Renal cortical epithelial cell (primary cell): ENCODE measurements at places on chromosomes 6 and 20. TPM values are rescaled to one million over a fixed set of nuclear protein-coding genes. Genes with fewer than 3 reads are reported as not detected.

GRCh38 chr6:132598473-132598872 lies 8.9 kb upstream of the TAAR5 start:
- peak; percentile 11 for DNase-seq

DNA sequence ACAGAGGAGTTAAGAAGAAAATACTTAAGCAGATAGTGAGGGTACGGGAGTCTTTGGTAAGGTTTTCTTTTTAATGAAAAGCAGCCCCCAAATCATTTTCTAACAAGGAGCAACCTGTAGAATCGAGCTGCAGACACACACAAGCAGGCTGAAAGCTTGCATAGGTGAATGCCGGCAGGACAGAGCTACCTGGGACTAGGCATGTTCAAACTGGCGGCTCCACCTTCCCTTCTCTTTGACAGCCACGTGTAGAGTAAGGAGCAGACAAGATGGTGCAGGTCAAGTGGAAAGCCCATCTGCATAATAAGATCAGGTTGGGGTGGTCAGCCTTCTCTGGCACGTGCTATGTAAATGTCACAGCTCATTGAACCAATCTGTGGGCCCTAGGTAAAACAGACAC lies 1292.4 kb downstream of the EPHA7 start:
- no peak for DNase-seq

Gene HNF4A
- 4.9 TPM in 1 of 2 replicates, not detected in the other for total RNA-seq

- DNase-seq: no peak
Measured at GRCh38 chr6:80872951-80873308, 766.5 kb downstream of the BCKDHB start.

DNA sequence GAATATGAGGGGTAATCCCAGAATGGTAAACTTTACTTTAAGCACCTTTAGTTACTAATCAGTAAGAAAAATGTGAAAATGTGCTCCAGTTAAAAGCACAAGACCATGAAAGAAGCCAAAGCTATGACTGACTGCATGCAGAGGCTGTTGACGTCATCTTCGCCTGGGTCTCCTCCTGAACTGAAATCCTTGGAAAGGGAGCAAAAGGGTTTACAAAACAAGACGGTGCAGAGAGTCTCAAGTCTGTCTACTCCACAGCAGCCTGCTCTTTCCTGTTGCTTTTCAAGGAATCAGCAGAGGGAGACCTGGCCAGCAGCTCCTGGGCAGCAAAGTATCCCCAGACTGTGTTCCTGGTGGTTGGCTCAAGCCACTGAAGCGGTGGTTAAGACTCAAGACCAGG lies 10.2 kb downstream of the FKBP1A start:
- no peak for DNase-seq

DNA sequence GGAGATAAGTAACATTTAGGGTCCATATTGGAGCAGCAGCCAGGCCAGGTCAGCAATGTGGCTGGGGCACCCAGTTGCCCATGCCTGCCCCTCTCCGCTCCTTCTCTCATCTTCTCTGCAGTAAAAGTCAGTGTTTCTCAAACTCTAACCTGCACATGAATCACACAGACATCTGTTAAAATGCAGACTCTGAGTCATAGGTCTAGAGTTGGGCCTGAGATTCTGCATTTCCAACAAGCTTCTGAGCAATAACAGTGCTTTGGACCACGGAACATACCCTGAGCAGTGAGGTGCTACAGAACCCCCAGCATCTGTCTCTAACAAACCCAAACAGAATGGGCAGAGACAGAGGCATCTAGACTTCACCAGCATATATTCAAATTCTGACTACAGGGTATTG lies 10.1 kb downstream of the PHF10 start:
- no peak for DNase-seq

DNA sequence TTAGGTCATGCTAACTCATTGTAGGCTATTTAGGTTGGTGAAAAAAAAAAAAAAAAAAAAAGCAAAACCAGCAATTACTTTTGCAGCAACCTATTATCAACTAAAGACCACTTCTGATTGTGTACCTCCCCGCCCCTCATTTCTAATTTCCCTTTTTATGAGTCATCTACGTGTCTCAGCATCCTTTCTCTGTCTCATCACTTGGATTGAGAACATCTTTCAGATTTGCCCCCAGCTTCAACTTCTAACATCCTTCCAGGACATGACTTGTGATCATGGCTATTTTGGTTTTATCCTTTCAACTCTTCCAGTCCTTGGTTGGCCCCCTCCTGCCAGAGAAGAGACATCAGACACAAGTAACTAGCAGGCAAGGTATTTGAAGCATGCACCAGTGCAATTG lies 156.7 kb upstream of the CCN2 start:
- no peak for DNase-seq

DNA sequence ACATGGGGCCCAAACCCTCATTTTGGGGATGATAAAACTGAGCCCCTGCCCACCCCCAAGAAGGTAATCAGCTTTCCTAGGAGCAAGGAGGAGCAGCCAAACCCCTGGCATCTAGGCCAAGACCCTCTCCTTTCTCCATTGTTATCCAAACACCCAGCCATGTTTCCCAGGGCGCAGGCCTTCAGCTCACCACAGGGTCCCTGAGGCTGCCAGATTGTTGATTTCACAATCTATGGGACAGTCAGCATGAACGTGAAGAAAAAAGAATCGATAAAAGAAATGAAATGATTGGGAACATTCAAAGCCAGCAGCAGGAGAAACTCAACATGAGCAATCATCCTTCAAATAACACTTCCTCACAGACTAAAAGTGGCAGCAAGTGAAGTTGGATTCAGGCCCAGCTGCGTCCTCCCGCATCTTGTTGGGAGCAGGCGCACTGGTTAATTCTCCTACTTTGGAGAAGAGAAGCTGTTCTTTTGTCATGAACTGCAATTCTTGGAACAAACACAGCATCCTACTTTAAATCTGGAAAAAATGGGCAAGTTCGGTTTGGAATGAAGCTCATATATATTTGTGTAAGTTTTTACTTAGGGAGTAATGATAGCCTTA lies 241.8 kb upstream of the PRDM1 start:
- no peak for DNase-seq

DNA sequence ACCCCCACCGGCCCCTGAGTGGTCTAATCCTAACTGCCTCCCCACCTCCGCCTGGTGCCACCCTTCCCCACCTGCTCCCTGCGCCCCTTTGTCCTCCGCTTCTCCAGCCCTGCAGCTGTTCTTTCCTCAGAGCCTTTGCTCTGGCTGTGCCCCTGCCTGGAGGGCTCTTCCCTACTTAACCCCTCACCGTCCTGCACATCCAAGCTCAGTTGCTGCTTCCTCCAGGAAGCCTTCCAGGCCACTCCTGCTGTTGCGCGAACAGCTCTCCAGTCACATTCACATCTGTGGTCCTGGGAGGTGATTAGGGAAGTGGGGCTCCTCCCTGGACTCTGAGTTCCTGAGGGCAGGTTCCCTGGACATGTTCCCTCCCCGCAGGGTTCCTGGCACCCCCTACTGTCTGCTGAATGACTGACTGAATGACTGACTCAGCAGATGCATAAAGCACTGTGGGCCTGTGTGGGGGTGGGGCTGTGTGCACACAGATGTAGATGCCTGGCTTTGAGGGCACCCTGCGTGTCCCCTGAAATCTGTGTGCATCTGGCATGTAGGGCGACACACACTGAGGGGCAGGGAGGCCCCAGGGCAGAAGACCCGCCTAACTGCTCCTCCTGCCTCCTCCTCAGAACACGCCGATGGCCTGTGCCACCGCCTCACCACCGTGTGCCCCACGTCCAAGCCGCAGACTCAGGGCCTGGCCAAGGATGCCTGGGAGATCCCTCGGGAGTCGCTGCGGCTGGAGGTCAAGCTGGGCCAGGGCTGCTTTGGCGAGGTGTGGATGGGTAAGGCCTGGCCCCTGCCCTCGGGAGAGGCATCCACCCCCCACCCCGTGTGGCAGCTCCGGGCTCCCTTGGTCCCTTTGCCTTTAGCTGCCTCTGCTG lies 51.4 kb downstream of the SRC start:
- no peak for DNase-seq

- peak; percentile 34 for DNase-seq
Measured at GRCh38 chr6:137571854-137572253, 77.7 kb upstream of the OLIG3 start.

GRCh38 chr6:46676604-46677313 lies 10.9 kb upstream of the TDRD6 start:
- no peak for DNase-seq

DNA sequence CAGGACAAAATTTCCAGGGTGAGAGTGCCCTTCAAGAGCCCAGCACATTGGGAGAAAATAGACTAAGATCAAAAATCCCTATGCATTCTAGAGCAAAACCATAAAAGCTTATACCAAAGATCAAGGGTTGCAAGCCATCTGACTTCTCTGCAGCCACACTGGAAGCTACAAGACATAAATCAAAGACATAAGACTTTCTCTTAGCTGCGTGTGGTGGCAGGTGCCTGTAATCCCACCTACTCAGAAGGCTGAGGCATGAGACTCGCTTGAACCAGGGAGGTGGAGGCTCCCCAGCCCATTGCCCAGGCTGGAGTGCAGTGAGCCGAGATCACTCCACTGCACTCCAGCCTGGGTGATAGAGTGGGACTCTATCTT lies 91.9 kb upstream of the NXT1 start:
- no peak for DNase-seq

DNA sequence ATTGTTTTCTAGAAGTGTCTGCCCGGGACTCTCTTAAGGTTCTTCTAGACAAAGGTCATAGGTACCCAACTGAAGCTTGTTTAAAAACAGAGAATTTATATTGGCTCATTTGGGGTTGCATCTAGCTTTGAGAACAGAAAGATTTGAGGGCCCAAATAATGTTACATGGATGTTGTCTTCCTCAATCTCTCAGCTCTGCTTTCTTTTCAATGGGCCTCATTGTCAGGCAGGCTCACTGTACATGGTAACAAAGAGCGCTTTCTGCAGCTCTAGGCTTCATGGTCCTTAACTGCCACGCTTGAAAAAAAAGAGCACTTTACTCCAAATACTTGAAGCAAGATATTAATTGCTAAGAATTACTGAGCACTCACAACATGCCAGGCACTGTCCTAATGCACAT lies 22.2 kb downstream of the NHLRC1 start:
- DNase-seq: no peak

DNA sequence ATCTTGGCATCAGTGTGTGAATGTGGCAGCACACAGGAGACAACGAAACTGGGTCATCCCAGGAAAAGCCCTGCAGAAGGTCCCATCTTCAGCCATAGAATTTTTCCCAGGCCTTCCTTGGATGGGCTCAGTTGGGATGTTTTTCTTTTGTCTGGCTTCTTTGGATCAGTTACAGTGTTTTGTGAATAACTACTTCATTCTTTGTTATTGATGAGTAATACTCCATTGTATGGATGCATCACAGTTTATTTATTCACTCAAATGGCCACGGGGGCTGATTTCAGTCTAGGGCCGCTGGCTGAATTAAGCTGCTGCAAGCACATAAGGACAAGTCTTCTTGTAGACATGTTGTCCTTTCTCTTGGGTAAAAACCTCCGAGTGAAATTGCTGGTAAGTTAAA lies 81.3 kb upstream of the CD93 start:
- DNase-seq: no peak

DNA sequence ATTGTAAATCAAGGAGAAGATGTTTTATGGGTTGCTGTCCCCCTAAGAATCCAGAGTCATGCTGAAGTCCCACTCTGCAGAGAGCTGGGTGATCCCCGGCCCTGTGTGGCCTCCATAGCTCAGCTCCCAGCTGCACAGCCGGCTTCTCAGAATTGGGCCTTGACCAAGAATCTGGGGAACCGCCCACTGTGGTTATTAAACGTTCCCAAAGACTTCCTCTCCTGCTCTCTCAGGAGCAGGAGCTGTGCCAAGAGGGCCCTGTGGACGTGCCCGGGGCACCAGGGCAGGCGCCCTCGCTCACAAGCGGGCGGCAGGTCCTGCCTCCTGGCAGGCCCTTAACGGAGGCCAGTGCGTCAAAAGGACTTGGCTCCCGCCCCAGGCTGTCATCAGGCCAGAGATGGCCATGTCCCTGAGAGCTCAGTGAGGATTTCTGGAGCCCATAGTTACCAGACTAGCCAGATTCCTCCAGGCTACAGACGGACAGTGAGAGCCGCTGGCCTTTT lies 30.4 kb downstream of the ZC3H12D start:
- peak; percentile 76 for DNase-seq

- no peak for DNase-seq
Measured at GRCh38 chr6:6402591-6402990, 82.1 kb upstream of the F13A1 start.

DNA sequence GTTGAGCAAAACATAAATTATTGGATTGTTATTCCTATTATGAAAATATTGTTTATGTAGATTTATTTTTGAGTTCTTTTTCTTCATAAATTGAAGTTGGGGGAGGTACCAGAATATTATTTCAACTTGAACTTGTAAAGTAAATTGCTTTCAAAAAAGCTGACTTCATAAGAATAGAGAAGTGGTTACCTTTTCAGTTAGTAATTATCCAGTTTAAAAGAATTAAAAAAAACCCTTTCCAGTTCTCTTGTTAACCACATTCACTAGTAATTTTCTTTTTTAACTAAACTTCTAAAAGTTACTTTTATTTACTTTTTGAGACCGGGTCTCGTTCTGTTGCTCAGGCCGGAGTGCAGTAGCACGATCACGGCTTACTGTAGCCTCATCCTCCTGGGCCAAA lies 124.3 kb downstream of the CDKAL1 start:
- DNase-seq: no peak
